ENCODE measurements at places on chromosomes 13 and 19. TPM values are rescaled to one million over a fixed set of nuclear protein-coding genes. Genes with fewer than 3 reads are reported as not detected.
A peak's percentile ranks its signal among the peaks of the same experiment; 100 is the strongest.

ZNF878 gene
- 0.28 TPM for total RNA-seq

ZNF154 gene
- total RNA-seq = 27.4 TPM

OVOL3 gene
- total RNA-seq = not detected

COL5A3 gene
- total RNA-seq = 43.3 TPM

ZNF439 gene
- total RNA-seq = 19.8 TPM

BRME1 gene
- 7.7 TPM for total RNA-seq

KRTDAP gene
- total RNA-seq = not detected

NLRP9 gene
- total RNA-seq = not detected

DHRS12 gene
- total RNA-seq = 5.4 TPM

RETN gene
- not detected for total RNA-seq

ETV2 gene
- not detected for total RNA-seq

CGB5 gene
- total RNA-seq = not detected

GRCh38 chr19:47469719-47470118, 2.0 kb downstream of the SLC8A2 start:
- H3K4me3 ChIP-seq = no peak overlapping the region
- DNase-seq = no peak
- no peaks in the 10 kb centered on the region for H3K36me3 ChIP-seq
- H3K27ac ChIP-seq = no peak overlapping the region
- no peaks in the 10 kb centered on the region for H3K4me1 ChIP-seq

DNA sequence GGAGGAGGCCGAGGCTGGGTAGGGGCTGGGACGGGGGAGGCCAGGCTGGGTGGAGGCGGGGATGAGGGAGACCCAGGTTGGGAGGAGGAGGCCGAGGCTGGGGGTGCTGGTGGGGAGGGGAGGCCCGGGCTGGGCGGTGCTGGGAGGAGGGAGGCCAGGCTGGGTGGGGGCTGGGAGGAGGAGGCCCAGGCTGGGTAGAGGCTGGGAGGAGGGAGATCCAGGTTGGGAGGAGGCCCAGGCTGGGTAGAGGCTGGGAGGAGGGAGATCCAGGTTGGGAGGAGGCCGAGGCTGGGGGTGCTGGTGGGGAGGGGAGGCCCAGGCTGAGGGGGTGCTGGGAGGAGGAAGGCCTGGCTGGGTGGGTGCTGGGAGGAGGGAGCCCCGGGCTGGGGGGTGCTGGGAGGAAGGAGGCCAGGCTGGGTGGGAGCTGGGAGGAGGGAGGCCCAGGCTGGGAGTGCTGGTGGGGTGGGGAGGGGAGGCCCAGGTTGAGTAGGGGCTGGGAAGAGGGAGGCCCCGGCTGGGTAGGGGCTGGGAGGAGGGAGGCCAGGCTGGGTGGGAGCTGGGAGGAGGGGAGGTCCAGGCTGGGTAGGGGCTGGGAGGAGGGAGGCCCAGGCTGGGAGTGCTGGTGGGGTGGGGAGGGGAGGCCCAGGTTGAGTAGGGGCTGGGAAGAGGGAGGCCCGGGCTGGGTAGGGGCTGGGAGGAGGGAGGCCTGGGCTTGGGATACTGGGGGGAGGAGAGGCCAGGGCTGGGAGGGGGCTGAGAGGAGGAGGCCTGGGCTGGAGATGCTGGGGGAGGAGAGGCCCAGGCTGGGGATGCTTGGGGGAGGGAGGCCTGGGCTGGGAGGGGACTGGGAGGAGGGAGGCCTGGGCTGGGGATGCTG, 10.7 kb downstream of the TPGS1 start:
- H3K36me3 ChIP-seq = no peaks in the 10 kb centered on the region
- H3K27me3 ChIP-seq = no peaks in the 10 kb centered on the region
- no peak overlapping the region for H3K4me3 ChIP-seq
- peak; percentile 56 for DNase-seq

- H3K27ac ChIP-seq = no peak overlapping the region
- H3K4me1 ChIP-seq = no peaks in the 10 kb centered on the region
- no peak for DNase-seq
- H3K36me3 ChIP-seq = no peaks in the 10 kb centered on the region
- H3K4me3 ChIP-seq = no peak overlapping the region
These were observed 42.1 kb upstream of the C13orf46 start for GRCh38 chr13:114015969-114016295.

DNA sequence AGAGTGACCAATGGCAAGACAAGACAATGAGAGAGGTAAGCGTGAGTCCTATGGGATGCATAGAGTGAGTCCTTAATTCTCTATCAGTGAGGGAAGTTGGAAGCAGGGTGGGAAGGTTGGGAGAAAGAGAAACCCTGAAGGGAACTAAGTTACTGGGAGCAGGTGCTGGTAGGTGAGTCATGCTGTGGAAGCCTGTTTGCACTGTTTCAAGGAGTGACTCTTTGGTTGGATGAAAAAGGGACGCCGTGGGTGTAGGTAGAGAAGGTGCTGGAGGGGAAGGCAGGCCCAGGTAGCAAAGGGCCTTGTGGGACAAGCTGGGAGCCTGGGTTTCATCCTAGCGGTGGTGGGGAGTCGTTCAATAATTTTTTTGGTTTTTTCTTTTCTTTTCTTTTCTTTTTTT, 21.9 kb downstream of the IGFL1 start:
- H3K4me1 ChIP-seq = no peaks in the 10 kb centered on the region
- no peak overlapping the region for H3K27ac ChIP-seq
- H3K36me3 ChIP-seq = no peaks in the 10 kb centered on the region
- no peak overlapping the region for H3K4me3 ChIP-seq
- H3K27me3 ChIP-seq = no peaks in the 10 kb centered on the region
- no peak for DNase-seq

- no peaks in the 10 kb centered on the region for H3K36me3 ChIP-seq
- DNase-seq = no peak
- H3K4me3 ChIP-seq = no peak overlapping the region
- H3K27ac ChIP-seq = no peak overlapping the region
These were observed 183.4 kb downstream of the PTPRS start for GRCh38 chr19:5157186-5157585.

- peak overlapping the region; percentile 74 for H3K27ac ChIP-seq
- no peak for DNase-seq
- H3K27me3 ChIP-seq = no peaks in the 10 kb centered on the region
- peaks cover 10% of the 10 kb centered on the region for H3K4me1 ChIP-seq
- no peak overlapping the region for H3K4me3 ChIP-seq
These were observed 73.7 kb upstream of the NPAS1 start for GRCh38 chr19:46945694-46946489.

GRCh38 chr13:80945328-80945727, 604.4 kb upstream of the SPRY2 start:
- H3K4me1 ChIP-seq = no peaks in the 10 kb centered on the region
- H3K4me3 ChIP-seq = no peak overlapping the region
- no peaks in the 10 kb centered on the region for H3K27me3 ChIP-seq
- DNase-seq = no peak

- no peaks in the 10 kb centered on the region for H3K27me3 ChIP-seq
- H3K27ac ChIP-seq = no peak overlapping the region
- H3K4me1 ChIP-seq = no peaks in the 10 kb centered on the region
These were observed 463.3 kb downstream of the ITGBL1 start for GRCh38 chr13:101915755-101916107.

GRCh38 chr13:24181991-24182702, 21.6 kb downstream of the SPATA13 start:
- no peaks in the 10 kb centered on the region for H3K4me1 ChIP-seq
- H3K27ac ChIP-seq = no peak overlapping the region
- no peaks in the 10 kb centered on the region for H3K36me3 ChIP-seq
- H3K27me3 ChIP-seq = no peaks in the 10 kb centered on the region

DNA sequence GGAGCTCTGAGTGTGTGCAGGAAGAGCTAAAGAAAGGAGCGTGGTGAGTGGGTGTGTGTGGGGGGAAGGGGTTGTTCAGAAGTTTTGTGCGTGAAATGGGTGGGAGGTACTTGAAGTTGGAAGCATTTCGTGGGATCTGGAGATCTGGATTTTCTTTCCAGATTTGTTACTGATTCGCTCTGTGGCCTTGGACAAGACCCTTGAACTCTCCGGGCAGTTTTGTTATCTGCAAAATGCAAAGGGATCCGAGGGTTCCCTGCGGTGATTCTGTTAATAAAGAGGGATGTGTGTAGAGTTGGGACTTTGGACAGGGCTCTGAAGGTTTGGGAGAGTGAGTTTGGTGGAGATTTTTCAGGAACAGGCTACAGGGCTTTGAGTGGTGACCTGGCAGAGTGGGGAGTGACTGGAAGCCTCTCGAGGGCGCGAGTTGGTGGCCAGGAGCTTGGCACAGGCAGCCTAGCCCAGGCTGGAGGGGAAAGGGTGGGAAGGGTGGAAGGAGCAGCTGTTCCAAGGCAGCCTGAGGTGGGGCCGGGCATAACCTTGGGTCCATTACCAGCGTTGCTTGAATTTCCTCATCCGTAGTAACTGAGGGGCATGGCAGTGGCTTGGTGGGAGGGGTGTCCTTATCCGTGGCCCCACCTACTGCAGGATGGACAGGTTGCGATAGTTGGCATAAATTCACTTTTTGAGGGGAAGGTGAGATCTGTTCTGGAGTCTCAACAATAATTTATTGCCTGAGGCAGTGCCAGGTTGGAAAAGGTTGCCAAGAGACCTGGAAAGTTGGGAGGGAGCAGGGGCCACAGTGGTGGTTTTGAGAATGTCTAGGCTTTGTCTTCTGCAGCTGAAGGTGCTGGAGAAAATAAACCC, 2.1 kb downstream of the ACTN4 start:
- peaks cover 11% of the 10 kb centered on the region for H3K4me1 ChIP-seq
- H3K27ac ChIP-seq = peak overlapping the region; percentile 98
- peak; percentile 72 for DNase-seq

GRCh38 chr19:46650445-46650844, 10.5 kb downstream of the DACT3 start:
- no peaks in the 10 kb centered on the region for H3K27me3 ChIP-seq
- no peak for DNase-seq
- no peaks in the 10 kb centered on the region for H3K4me1 ChIP-seq
- H3K36me3 ChIP-seq = no peaks in the 10 kb centered on the region
- no peak overlapping the region for H3K4me3 ChIP-seq

DNA sequence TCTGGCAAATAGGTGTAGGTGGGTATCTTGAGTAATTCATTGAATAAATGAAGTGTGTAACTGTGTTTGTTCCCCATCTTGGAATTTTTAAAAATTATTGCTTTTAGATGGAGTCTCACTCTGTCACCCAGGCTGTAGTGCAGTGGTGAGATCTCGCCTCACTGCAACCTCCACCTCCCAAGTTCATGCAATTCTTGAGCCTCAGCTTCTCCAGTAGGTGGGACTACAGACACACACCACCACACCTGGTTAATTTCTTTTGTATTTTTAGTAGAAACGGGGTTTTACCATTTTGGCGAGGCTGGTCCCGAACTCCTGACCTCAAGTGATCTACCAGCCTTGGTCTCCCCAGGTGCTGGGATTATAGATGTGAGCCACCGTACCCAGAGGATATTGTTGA, 7.9 kb upstream of the CYP2A6 start:
- H3K4me1 ChIP-seq = no peaks in the 10 kb centered on the region
- H3K36me3 ChIP-seq = no peaks in the 10 kb centered on the region
- no peak for DNase-seq
- H3K27ac ChIP-seq = no peak overlapping the region
- H3K4me3 ChIP-seq = no peak overlapping the region

- no peaks in the 10 kb centered on the region for H3K36me3 ChIP-seq
- H3K27ac ChIP-seq = no peak overlapping the region
- no peak for DNase-seq
- H3K4me3 ChIP-seq = no peak overlapping the region
- no peaks in the 10 kb centered on the region for H3K27me3 ChIP-seq
These were observed 164.4 kb downstream of the USP12 start for GRCh38 chr13:27007166-27007565.
